ENCODE measurements at places on chromosomes 7 and 10. TPM values are rescaled to one million over a fixed set of nuclear protein-coding genes. Genes with fewer than 3 reads are reported as not detected.

Gene HABP2
- not detected for total RNA-seq

Gene SMKR1
- total RNA-seq = not detected

Gene ZC3HAV1L
- 25.7 TPM for total RNA-seq

Gene DNAJC12
- 2.4 TPM for total RNA-seq

Gene GRM3
- total RNA-seq = not detected

Gene ZNF33A
- 14.5 TPM for total RNA-seq
